ENCODE measurements at places on chromosomes 5 and 9.

DNA sequence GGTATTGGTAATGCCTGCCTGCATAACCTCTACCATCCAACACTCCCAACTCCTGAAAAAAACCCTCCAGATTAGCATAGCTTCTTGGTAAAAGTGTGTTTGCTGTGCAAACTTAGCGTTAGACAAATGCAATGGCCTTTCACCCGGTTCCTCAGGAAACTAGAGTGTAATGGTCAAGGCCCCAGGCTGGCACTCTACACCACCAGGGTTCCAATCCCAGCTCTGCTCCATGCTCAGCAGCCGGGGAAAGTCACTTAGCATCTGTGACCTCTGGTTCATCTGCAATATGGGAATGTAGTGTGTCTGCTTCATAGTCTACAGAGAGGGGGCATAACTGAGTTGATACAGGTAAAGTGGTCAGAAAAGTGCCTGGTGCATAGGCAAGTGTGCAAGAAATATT is 9.0 kb downstream of the FBP1 start:
- no peak for DNase-seq

DNA sequence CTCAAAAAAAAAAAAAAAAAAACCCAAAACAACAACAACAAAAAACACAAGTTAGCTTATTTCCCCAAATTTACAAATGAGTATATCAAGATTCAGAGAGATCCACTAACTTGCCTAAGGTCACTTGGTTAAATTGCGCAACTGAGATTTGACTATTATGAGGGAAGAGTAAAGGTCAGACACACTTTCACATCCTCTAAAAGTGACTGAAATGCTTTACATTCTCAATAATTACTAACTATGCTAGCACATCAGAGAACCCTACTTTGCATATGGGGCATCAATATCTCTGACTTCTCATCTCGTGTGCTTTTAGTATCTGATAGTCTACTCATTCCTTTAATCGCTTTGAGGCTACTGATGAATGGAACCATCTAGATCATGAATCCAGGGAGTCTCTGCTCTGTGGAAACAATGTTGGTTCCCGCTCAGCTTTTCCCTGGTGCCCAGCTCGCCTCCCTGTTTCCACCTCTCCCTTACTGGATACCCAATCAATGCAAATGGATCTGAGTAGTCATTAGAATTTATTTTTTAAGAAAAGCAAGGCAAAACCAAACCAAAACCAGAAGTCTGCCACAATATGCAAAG is 182.1 kb upstream of the TRIM32 start:
- no peak for DNase-seq

DNA sequence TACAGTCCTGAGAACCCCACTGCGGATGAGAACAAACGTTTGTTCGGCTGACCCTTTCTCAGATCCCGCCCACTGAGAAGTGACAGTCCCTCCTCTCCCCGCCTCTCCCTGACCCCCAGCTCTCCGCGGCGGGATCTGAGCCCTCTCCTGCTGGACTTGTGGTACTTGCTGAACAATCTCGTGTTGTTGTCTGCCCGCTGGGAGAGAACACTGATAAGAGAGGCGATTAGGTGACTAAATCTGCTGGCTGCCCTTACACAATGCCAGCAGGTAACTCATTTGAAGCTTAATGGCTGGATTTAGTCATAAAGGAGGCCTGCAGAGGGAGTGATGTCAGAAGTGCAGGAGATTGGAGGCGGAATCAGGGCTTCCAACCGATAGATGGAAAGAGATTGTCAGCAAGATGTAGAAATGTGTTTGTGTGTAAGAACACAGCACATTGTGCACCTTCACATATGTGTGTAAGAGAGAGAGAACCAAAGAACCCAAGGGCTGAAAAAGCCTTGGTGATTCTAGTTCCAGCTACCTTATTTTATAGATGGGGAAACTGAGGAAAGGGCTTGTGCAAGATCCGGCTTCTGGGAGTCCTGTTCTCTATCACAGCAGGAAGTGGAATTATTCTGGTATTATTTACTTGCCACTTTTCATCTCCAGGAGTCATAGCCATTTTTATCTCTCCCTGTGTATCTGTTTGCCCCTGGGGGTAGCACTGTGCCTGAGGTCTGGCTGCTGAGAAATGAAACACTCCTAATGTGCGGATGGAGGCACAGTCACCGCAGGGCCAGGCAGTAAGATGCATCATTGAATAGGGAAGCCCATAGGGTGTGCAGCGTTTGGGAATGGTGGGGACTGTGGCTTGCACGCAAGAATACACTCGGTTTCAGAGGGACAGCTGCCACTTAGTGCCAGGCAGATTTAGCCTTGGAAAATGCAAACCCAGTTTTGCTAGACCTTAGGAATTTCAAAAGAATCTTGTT is 203.7 kb upstream of the MSX2 start:
- no peak for DNase-seq

DNA sequence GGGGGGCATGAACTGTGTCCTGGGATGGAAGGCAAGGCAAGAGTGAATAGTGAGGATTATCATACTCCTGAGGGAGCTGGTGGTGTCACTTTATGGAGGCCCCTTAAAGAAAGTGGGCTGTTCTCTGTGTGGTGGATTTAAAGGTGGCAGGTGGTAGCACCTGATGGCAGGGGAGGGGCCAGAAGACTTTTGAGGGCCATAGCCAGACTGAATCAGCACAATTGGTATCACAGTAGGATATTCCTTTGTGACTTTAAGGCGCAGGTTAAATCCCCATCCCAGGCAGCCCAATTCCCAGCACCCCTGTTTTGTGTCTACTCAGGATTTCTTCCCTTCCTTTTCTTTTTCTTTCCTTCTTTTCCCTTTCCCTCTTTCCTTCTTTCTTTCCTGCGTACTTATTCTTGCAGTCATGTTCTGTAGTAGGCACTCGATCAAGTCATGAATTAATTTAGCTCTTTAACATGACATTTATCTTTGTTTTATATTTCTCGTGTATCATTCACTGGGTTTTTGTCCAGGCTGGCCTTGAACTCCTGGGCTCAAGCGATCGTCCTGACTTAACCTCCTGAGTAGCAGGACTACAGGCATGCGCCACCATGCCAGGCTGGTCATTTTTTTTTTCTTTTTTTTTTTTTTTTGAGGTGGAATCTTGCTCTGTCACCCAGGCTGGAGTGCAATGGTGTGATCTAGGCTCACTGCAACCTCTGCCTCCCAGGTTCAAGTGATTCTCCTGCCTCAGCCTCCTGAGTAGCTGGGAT is 11.0 kb upstream of the PCBD2 start:
- DNase-seq: no peak

DNA sequence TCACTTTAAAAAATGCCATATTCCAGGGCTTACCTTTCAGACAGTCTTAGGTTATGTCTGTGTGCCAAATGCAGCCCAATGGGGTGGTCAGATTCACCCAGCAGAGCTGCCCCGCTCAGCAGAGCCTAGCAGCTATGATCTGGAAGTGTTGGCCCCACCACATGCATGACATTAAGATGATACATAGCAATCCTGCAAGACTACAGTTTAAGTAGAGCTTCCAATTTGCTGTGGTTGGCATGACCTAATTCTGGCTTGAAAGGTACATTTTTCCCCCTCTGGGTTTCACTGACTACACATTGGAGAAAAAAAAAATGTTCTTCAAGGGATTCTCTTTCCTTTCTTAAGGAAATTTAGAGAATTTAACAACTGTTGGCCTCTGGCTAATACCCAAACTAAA is 22.5 kb downstream of the MEF2C start:
- no peak for DNase-seq

- no peak for DNase-seq
Observed at GRCh38 chr9:116800885-116801284, 113.8 kb downstream of the TRIM32 start.
